AG09309 (cell line): ENCODE measurements at places on chromosomes 7 and 10.

GRCh38 chr10:88989824-88990383 lies 694 bp upstream of the FAS start:
- DNase-seq = peak; percentile 82

DNA sequence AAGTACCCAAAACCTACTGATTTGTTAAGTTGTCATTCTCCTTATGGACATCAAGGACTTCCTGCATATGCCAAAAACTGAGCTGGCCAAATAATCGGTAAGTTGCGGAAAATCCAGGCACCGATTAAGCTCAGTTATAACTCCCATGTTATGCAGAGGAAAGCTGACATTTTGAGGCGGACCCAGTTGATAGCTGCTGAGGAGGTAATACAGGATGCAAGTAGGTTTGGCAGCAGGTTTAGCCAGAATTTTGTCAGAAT lies 725.1 kb upstream of the GALNT17 start:
- no peak for DNase-seq

GRCh38 chr10:62492012-62492869 lies 118.1 kb downstream of the ZNF365 start:
- peak; percentile 57 for DNase-seq

GRCh38 chr10:17153321-17153720 lies 23.7 kb upstream of the CUBN start:
- DNase-seq = no peak

- peak; percentile 50 for DNase-seq
These were observed 511.3 kb downstream of the ARL4A start for GRCh38 chr7:13198727-13199126.

GRCh38 chr10:132880128-132880981 lies 62.0 kb downstream of the CFAP46 start:
- DNase-seq = no peak

GRCh38 chr7:4713183-4713784 lies 31.2 kb downstream of the FOXK1 start:
- DNase-seq = no peak

GRCh38 chr7:35513828-35514227 lies 181.1 kb downstream of the HERPUD2 start:
- no peak for DNase-seq

DNA sequence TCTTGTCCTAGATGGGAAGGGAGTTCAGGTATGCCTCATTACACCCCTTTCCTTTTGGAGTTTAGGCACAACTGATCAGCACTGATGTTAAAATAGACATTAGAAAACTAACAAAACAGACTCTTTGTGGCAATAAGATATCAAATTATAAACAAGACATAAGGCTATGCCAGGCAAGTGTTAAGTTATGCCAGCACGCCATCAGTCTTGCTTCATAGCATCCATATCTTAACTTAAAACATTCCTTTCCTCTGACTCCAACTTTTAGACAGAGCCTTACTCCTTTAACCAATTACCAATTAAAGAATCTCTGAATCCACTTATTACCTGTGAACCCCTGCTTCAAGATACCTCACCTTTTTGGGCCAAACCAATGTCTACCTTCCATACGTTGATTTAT lies 126.2 kb upstream of the ETV1 start:
- no peak for DNase-seq
